Stimulated activated CD8-positive, alpha-beta memory T cell treated with anti-CD3 and anti-CD28 coated beads, Interleukin-7, amount 100 ng/mL, for 4 hours (primary cell): ENCODE measurements at places on chromosomes 7 and 10.

DNA sequence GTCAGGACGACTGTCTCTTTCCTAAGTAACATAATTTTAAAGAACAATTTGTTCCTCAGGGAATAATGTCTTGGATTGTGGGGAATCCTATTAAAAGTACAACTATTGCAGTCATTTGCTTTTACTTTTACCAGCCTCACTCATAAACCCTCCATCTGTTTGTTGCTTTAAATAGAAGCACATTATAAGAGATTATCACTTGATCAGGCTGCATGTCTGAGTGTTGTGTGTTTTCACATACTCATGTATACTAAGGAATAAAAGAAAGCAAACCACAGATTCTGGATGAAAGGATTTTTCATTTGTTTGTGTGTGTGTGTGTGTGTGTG is 1077.8 kb downstream of the KCNMA1 start:
- DNase-seq, result no peak

- no peak for DNase-seq
Measured at GRCh38 chr10:1560535-1561192, 176.7 kb downstream of the ADARB2 start.

- no peak for DNase-seq
Measured at GRCh38 chr7:45509222-45509621, 64.9 kb upstream of the ADCY1 start.

DNA sequence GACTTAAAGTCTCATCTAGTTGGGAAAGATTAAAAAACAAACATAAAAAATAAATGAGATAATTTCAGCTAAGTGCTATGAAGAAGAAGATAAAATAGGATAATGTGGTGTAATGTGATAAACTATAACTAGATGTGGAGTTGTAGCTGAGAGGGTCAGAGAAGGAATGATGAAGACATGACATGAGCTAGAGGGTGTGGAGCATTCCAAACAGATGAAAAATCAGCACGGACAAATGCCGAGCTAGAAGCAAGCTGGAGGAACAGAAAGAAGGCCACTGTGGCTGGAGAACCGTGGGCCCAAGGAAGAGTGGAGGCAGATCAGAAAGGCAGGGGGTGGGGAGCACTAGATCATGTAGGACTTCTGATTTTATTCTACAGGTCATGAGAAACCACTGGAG is 70.6 kb downstream of the CDK6 start:
- no peak for DNase-seq
